ENCODE measurements at places on chromosomes 1 and 21.
A peak's percentile ranks its signal among the peaks of the same experiment; 100 is the strongest.

- DNase-seq = no peak
Observed at GRCh38 chr21:37527103-37527502, 160.5 kb downstream of the DYRK1A start.

- no peak for DNase-seq
Observed at GRCh38 chr1:104884939-104885338, 1135.2 kb downstream of the AMY1C start.

DNA sequence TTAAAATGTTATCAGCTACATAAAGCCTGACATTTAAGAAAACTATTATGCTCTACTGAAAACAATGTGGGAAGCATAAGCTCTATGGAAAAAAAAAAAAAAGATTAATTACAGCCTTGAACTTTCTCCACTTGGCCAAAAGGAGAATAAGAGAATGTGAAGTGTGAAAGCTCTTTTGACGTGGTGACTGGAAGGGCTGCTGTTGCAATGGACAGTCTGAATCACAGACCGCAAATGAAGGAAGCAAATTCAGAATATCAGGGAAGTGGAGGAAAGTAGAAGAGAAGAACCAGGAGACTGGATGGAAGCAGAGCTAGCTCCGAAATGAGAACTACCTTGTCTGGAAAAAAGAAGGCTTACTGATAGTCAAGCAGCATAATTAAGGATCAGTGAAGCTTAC, 106.8 kb downstream of the AK5 start:
- DNase-seq = no peak

DNA sequence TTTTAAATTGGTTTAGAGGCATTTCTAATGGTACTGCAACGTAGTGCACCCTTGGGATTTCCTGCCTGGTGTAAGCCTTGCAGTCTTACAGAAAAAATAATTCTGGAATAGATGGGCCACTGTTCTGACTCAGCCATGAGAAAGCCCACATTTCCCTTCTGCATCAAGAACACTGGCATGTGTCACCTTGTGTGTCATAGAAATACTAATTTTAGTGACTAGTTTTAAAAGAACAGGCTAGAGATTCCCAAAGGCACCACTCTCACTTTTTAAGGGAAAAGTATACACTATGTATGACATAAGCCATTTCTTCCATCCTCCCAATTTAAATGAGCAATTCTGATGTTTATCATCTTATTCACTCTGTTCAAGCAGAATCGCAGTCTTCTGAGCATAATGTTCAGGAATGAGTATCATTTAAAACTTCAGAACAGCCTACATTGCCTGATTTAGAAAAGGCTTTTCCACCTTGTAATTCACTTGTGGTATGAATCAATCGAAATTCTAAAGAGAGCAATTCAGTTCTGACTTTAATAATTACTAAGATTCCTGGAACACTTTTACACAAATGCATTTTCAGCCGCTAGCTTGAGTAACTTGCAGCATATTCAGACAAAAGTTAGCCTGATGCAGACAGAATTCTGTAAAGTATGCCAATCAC, 18.8 kb downstream of the RGS13 start:
- peak; percentile 82 for DNase-seq

DNA sequence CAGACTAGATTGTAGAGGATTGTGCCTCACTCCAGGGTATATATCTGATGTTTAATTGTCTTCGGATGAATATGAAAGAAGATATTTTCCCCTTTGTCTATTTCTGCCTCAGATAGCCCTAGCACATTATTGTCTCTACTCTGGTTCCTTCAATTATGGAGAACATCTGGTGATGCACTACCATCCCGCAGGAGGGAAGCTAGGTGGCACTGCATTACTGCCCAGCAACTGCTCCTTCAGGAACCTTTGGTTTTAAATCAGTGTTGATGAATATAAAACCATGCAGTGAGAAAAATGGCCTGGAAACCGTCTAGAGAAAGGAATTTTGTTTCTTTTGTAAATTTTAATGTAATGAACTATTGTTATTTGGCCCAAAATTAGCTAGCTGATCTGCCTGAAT, 68.5 kb downstream of the GPR88 start:
- DNase-seq = no peak
